Tongue (tissue), 3 donors: ENCODE measurements at places on chromosomes 11 and 22. TPM values are rescaled to one million over a fixed set of nuclear protein-coding genes. Genes with fewer than 3 reads are reported as not detected.

CNTN5 gene
- total RNA-seq = 9.1 TPM

SLC16A8 gene
- not detected for total RNA-seq

OR6T1 gene
- total RNA-seq = not detected

CSKMT gene
- total RNA-seq = 2.6 TPM

DCDC1 gene
- 0.62 TPM for total RNA-seq

TNNT3 gene
- 5,696 TPM for total RNA-seq

PGA5 gene
- total RNA-seq = not detected

DNA sequence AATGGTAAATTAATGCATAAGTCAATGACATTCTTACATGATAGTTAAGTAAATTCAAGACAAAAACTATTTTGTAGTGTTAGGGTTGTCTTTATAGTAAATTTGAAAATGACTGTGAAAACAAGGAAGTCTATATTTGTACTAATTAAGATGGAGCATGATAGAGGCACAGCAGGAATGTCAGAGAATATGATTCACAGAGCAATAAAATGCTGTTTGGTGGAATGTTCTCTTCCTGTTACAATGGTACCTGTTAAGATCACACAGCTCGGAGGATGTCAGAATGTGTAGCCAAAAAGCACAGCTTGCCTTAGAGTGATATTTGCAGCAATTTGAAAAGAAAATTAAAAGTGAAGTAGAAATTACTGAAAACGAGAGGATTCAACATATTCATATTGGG is 2339.7 kb upstream of the RAG2 start:
- DNase-seq = no peak

GRCh38 chr11:95335989-95336388 is 105.0 kb upstream of the SESN3 start:
- no peak for DNase-seq

DNA sequence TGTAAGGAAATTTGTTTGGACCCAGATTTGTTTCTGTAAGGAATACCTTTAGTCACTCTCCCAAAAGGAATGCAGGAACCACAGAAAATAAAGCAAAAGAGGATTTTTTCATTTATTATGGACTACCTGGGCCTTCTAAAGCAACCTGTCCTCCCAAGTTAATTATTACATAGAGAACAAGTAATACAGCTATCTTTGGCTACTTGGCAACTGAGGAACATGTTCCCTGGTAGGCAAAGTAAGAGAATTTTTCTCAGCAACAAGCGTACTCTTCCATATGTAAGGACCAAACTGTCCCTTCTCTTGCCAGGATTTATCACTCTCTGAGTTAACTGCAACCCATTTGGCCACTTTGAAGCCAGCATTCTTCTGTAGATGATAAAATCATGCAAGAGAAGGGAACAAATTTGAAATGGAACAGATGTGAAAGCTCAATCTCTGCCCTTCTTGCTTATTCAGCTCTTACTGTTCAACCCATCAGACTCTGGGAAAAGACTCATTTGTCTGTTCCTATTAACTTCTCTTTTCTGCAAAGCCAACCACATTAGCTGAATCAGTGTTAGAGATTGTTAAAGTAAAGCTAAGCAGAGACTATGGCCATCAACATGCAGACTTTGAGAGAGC is 190.2 kb downstream of the SWAP70 start:
- DNase-seq = no peak

GRCh38 chr22:23077627-23078461 is 7.5 kb downstream of the GNAZ start:
- DNase-seq = no peak

- peak; percentile 87 for DNase-seq
These were observed 67.3 kb upstream of the CDON start for GRCh38 chr11:126129727-126130671.

GRCh38 chr11:16606784-16607674 is 131.4 kb upstream of the C11orf58 start:
- DNase-seq = peak; percentile 87

GRCh38 chr22:47190276-47190956 is 428.0 kb downstream of the TBC1D22A start:
- no peak for DNase-seq

DNA sequence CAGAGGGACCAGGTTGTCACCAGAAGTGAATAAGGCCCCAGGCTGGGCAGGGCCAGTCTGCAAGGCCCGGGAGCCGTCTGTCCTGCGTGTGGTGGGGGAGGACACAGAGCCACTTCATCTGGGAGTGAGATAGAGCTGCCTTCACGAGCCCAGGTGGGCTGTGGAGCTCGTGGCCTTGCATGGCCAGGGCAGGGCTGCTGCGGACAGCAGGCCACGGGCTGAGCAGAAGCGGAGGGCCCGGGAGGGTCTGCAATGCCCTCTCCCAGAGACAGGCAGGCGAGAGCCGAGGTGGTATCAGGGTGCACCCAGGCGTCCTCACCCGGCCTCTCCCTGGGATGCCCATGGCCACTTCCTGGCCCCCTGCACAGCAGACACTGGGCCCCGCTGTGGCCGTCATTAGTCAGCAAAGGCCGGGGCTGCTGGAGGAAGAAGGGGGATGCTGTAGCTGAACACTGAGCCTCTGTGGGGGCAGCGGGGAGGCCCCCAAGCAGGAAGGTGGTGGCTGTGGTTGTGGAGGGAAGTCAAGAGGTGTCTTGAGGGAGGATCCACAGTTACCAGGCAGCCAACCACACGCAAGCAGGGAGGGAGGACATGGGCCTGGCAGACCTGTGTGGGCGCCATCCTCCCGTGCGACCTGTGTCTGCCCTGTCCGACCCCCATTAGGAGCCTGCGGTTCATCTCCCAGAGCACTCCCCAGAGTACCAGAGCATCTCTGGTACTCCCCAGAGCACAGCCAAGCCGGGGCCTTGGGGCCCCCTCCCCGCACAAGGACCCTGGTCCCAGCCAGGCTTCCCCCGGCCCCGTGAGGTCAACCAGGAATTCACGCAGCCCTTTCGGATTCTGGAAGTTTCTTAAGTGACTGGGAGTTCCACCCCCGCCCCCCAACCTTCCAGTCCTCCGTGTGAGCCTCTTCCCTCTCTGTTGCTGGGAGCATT is 1109.5 kb downstream of the BRD1 start:
- no peak for DNase-seq

GRCh38 chr11:95944623-95945022 is 20.7 kb upstream of the MTMR2 start:
- DNase-seq = no peak

GRCh38 chr11:15055620-15056356 is 17.6 kb upstream of the CALCB start:
- no peak for DNase-seq

DNA sequence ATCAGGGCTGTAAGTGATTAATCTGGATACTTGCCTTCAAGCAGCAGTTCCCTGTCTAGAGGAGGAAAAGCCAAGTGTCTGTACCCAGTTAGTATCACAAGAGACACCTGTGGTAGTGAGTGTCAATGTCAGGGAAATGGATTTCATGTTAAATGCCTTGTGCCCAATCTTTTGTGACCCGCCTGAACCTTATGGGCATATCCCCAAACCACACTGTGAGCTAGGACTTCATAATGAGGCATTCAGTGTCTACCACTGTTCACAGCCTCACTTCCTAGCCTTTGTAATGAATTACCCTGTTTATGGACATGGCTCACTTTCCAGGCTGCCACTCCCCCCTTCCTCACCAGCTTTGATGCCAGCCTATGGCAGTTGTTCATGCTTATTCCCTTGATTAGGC is 125.1 kb downstream of the TRIM44 start:
- DNase-seq = no peak

GRCh38 chr22:49582678-49583077 is 245.0 kb downstream of the BRD1 start:
- no peak for DNase-seq

- DNase-seq = no peak
These were observed 60.3 kb downstream of the MTMR2 start for GRCh38 chr11:95863486-95864140.

- no peak for DNase-seq
These were observed 6.7 kb upstream of the CD6 start for GRCh38 chr11:60964801-60965200.

- DNase-seq = no peak
These were observed 61.9 kb downstream of the ARHGEF12 start for GRCh38 chr11:120398132-120398531.

- peak; percentile 14 for DNase-seq
These were observed 71.1 kb upstream of the SLC25A18 start for GRCh38 chr22:17492247-17492646.

- no peak for DNase-seq
These were observed 75.3 kb downstream of the MED15 start for GRCh38 chr22:20582520-20583361.

GRCh38 chr11:30346068-30346688 is 23.3 kb downstream of the ARL14EP start:
- peak; percentile 90 for DNase-seq

GRCh38 chr11:61347916-61348461 is 13.7 kb downstream of the CYB561A3 start:
- DNase-seq = no peak
